ENCODE measurements at places on chromosomes 3 and 15.

DNA sequence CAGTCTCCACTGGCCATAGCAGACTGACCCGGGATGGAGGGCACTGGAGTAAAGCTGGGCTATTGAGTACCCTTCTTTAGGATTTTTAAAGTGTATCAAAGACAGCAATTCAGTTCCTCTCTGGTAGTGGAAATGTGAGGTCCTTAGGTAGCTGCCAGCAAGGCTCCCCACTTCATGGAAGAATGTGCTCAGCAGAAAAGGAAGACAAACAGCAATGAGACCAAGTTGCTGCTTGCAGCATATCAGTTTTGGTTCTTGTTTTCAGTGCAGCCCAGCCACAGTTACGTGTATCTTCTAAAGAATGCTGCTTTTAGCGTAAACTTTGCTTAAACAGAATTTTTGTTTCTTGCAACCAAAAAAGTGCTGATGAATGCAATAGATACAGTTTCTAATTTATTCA is 374.0 kb upstream of the CBLB start:
- H3K27ac ChIP-seq = no peak overlapping the region
- DNase-seq = no peak
- no peaks in the 10 kb centered on the region for H3K27me3 ChIP-seq

- peaks cover 2% of the 10 kb centered on the region for H3K27me3 ChIP-seq
- H3K27ac ChIP-seq = no peak overlapping the region
- H3K4me1 ChIP-seq = no peaks in the 10 kb centered on the region
- DNase-seq = no peak
Observed at GRCh38 chr3:184737063-184737462, 25.2 kb upstream of the MAGEF1 start.

GRCh38 chr3:195549931-195550519 is 6.9 kb upstream of the PPP1R2 start:
- no peak overlapping the region for H3K27ac ChIP-seq
- no peaks in the 10 kb centered on the region for H3K27me3 ChIP-seq
- no peaks in the 10 kb centered on the region for H3K36me3 ChIP-seq
- peaks cover 5% of the 10 kb centered on the region for H3K4me1 ChIP-seq

DNA sequence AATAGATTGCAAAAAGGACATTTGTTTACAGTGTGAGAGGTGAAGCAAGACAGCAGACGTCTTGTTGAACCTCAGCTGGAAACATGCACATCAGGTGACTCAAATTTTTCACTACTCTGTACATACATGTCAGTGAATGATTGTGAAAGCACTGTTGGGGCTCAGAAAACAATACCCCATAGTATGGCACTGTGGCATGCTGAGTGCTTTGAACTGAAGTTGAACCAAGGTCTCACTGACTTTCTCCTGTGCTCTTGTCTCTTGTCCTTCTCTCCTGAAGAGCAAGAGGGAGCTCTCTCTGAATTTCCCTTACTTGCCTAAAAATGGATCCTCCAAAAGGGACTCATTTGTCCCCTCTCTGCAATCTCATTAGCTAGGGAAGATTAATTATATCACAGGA is 24.5 kb upstream of the NEDD4 start:
- H3K36me3 ChIP-seq = no peaks in the 10 kb centered on the region
- no peak for DNase-seq
- no peak overlapping the region for H3K27ac ChIP-seq
- no peak overlapping the region for H3K4me3 ChIP-seq
- no peaks in the 10 kb centered on the region for H3K4me1 ChIP-seq

DNA sequence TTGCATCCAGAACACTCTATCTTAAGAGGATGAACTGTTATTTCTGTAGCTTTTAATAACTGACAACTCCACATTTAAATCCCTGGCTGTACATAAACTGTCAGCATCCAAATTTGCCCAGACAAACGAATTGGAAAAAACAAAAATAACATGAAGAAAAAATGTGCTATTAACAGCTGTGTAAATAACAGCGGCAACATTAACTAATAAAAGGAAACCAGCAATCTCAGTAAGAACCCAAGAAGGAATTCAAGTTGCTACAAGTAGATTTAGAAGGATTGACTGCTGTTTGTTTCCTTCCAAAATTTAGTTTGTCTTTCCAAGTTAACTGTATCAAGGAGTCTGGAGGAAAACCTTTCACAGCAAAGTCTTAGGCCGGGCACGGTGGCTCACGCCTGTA is 550.6 kb upstream of the MDFIC2 start:
- H3K36me3 ChIP-seq = no peaks in the 10 kb centered on the region
- H3K27ac ChIP-seq = no peak overlapping the region
- H3K4me3 ChIP-seq = no peak overlapping the region
- H3K27me3 ChIP-seq = no peaks in the 10 kb centered on the region
- no peaks in the 10 kb centered on the region for H3K4me1 ChIP-seq

- H3K27ac ChIP-seq = no peak overlapping the region
- no peaks in the 10 kb centered on the region for H3K36me3 ChIP-seq
- no peaks in the 10 kb centered on the region for H3K4me1 ChIP-seq
- H3K4me3 ChIP-seq = no peak overlapping the region
- no peaks in the 10 kb centered on the region for H3K27me3 ChIP-seq
Observed at GRCh38 chr3:189685860-189686259, 54.7 kb downstream of the TP63 start.

- no peak overlapping the region for H3K4me3 ChIP-seq
- peaks cover 4% of the 10 kb centered on the region for H3K36me3 ChIP-seq
- H3K4me1 ChIP-seq = no peaks in the 10 kb centered on the region
- no peaks in the 10 kb centered on the region for H3K27me3 ChIP-seq
- no peak for DNase-seq
Observed at GRCh38 chr15:42184296-42184695, 23.8 kb downstream of the VPS39 start.

DNA sequence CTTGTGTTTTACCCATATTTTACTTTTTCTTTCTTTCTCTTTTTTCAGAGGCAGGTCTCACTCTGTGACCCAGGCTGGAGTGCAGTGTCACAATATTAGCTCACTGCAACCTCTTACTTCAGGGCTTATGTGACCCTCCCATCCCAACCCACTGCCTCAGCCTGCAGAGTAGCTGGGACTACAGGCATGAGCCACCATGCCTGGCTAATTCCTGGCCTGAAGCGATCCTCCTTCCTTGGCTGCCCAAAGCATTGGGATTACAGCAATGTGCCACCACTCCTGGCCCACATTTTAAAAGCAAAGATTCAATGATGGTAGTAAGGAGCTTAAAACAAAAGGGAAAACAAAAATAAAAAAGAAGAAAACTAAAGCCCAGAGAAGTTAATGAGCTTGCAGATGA is 11.1 kb upstream of the CDV3 start:
- no peak for DNase-seq
- no peaks in the 10 kb centered on the region for H3K36me3 ChIP-seq
- H3K27ac ChIP-seq = no peak overlapping the region
- H3K4me3 ChIP-seq = no peak overlapping the region
- H3K27me3 ChIP-seq = no peaks in the 10 kb centered on the region

- H3K4me3 ChIP-seq = no peak overlapping the region
- no peak for DNase-seq
- H3K27me3 ChIP-seq = no peaks in the 10 kb centered on the region
- H3K4me1 ChIP-seq = peaks cover 2% of the 10 kb centered on the region
- peaks cover 11% of the 10 kb centered on the region for H3K36me3 ChIP-seq
- no peak overlapping the region for H3K27ac ChIP-seq
Observed at GRCh38 chr3:52140769-52141168, 13.5 kb downstream of the POC1A start.

GRCh38 chr3:36403661-36404060 is 23.4 kb downstream of the STAC start:
- no peaks in the 10 kb centered on the region for H3K4me1 ChIP-seq
- no peaks in the 10 kb centered on the region for H3K36me3 ChIP-seq
- H3K27me3 ChIP-seq = no peaks in the 10 kb centered on the region
- DNase-seq = no peak
- H3K27ac ChIP-seq = no peak overlapping the region

GRCh38 chr3:9230596-9230995 is 18.9 kb downstream of the SRGAP3 start:
- H3K4me3 ChIP-seq = no peak overlapping the region
- no peaks in the 10 kb centered on the region for H3K36me3 ChIP-seq
- H3K27ac ChIP-seq = no peak overlapping the region
- H3K4me1 ChIP-seq = peaks cover 3% of the 10 kb centered on the region
- no peak for DNase-seq
